ENCODE measurements at places on chromosomes 1 and 21.
A peak's percentile ranks its signal among the peaks of the same experiment; 100 is the strongest.

DNA sequence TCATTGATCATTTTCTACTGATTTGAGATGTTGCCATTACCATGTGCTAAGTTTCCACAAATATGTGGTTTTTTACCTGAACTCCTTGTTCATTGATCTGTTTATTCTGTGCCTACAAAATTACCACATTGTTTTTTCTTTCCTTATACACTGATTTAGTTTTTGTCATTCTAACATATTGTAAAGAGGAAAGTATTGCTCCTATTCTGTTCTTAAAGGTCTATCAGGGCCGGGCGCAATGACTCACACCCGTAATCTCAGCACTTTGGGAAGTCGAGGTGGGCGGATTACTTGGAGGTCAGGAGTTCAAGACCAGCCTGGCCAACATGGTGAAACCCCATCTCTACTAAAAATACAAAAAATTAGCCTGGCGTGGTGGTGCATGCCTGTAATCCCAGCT lies 75.1 kb downstream of the CAMTA1 start:
- no peak for DNase-seq

GRCh38 chr1:57957576-57957975 lies 533.7 kb upstream of the DAB1 start:
- DNase-seq: no peak

DNA sequence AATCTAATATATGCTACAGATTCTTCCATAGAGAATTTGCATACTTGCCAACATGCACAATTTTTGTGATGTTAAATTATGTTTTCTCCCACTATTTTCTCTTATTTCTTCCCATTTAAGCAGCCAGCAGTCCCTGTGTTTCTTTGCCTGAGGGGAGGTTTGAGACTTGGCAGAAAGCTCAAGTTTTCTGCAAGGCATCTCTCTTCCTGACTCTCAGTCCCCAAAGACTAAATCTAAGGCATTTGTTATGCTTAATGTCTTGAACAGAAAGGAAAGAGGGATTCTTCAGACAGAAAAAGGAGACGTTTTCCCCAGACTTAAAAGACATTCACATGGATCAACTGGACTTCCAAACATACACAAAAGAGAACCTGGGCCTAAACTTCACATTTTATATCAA lies 354.4 kb downstream of the RYR2 start:
- DNase-seq: no peak

- DNase-seq: no peak
These were observed 46.5 kb downstream of the NCF2 start for GRCh38 chr1:183543619-183544204.

GRCh38 chr1:108897865-108898720 lies 21.3 kb downstream of the GPSM2 start:
- peak; percentile 42 for DNase-seq

GRCh38 chr1:219621047-219621786 lies 8.3 kb upstream of the ZC3H11B start:
- DNase-seq: no peak

DNA sequence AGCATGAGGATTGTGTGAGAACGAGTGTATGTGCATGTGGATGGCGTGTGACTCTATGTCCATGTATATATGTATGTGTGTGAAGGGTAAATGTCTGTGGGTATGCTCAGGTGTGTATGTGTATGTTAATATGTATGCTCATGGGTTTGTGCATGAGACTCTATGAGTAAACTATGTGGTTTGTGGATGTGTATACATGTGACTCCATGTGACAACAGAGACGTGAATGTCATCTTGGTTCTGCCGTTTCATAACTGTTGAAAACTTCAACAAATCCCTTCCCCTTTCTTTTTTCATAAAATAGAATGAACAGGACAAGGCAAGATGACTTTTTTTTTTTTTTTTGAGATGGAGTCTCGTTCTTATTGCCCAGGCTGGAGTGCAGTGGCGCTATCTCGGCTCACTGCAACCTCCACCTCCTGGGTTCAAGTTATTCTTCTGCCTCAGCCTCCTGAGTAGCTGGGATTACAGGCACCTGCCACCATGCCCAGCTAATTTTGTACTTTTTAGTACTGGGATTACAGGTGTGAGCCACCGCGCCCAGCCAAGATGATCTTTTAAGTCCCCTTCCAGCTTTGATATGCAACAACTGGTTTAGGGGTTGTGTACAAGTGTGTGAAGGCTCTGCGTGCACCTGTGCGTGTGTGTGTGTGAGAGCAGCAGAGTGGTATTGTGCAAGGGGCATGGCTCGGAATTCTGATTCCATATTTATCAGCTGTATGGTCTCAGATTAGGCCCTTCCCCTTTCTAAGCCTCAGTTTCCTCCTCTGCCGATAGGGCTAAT lies 106.3 kb downstream of the EBNA1BP2 start:
- no peak for DNase-seq

DNA sequence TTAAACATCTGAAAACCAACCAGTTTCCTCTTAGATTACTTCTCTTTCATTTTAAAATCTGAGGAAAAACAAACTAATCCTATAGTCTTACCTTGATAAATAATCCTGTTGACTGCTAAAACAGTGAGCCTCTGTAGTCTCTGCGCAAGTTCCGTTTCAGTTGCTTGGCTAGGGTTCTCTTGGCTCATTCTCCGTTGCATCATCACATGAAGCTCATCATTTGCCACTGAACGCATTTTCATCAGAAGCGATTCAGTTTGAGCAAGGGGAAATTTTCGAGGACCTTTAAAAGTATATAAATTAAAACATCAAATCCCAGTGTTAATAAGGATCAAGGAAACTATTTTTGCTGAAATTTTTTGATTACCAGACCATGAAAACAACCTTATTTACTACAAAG lies 96.7 kb upstream of the GNG4 start:
- peak; percentile 21 for DNase-seq

DNA sequence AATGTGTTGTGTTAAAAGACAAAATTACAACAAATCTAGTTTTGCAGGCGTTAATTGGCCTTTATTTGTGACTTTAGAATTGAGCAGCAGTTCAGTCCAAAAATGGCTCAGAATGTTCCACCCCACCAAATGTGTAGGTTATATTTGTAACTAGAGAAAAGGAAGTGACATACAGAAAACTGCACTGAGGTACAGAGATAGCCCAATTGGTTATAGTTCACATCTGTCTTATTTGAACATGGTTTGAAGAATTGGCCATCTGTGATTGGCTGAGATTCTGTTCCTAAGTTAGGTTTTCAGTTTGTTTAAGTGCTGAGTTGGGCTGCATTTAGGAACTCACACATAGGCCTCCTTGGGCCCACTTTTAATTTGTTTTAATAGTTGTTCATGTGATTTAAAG lies 12.0 kb upstream of the FMO2 start:
- no peak for DNase-seq

DNA sequence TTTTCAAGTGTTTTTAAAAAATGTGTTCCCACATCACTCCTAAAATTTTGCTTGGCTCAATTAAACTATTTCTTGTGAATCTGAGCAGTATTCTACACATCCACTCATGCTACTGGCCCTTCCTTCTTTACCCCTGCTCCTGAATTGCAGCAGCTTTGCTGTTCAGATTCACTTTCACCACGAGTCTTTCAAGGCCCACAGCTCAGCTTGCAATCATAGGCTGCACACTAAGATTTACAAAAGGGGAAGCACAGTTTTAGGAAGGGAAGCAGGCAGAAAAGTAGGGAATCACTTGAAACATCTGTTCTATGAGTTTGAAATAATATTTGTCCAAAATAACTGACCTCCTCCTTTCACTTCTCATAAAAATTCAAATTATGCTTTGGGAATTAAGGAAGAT lies 70.9 kb upstream of the EDEM3 start:
- no peak for DNase-seq

DNA sequence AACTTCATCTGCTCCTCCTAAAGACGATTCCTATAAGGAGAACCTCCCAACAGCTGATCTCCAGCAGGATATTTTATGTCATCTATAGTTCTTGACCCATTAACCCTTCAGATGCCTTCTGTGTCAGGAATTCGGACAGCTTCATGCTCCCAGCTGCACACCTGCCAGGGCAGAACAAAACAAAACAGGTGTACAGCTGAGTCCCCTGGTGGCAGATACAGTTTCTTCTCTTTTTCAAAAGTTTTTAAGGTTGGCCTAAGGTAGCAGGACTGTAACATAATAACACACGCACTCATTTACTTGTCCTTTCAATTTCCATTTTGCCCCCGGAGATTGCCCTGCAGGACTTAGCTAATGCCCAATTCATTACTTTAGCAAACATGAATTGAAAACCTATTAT lies 218.3 kb downstream of the S1PR1 start:
- no peak for DNase-seq

DNA sequence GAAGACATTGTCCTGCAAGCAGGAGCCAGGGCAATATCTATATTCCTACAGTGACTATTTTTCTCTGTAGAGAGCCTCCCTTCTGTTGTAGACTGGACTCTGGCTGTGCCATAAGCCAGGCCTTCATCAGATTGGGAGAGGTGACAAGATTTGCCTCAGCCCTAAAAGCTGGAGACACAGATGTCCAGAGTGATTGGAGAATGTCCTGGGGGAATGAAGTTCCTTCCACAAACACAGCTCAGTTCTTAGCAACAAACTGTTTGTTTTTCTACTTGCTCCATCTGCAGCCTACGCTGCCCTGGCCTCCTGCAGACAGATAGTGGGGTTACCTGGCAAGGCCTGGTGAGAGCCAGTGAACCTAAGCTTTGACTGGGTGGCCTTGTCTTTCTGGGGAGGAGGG lies 29.9 kb upstream of the SNX27 start:
- no peak for DNase-seq

GRCh38 chr1:12006167-12006921 lies 13.0 kb upstream of the MIIP start:
- no peak for DNase-seq

- no peak for DNase-seq
These were observed 11.7 kb downstream of the CAPN9 start for GRCh38 chr1:230758709-230759368.

- no peak for DNase-seq
These were observed 6.1 kb upstream of the CROCC start for GRCh38 chr1:16915627-16915973.

DNA sequence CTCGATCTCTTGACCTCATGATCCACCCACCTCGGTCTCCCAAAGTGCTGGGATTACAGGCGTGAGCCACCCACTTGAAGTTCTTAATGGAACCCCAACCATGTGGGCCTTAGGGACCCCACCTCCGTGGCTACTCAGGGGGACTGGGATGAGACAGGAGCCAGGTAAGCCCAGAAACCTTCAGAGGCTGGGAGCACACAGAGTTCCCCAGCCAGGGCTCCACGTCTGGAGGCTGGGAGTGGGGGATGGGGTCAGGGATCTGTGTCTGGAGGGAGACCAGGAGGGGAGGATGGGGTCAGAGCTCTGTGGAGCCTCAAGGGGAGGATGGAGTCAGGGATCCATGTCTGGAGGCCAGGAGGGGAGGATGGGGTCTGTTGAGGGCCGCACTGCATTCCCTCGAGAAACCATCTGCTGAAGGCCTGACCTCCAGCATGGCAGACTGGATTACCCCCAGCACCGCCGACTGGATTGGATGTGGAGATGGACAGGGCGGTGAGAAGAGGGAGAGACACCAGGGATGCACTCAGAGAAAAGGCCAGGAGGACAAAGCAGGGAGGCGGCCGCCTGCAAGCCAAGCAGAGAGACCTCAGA lies 2.1 kb upstream of the FTCD start:
- no peak for DNase-seq

GRCh38 chr1:192652159-192652558 lies 16.2 kb downstream of the RGS13 start:
- DNase-seq: no peak

DNA sequence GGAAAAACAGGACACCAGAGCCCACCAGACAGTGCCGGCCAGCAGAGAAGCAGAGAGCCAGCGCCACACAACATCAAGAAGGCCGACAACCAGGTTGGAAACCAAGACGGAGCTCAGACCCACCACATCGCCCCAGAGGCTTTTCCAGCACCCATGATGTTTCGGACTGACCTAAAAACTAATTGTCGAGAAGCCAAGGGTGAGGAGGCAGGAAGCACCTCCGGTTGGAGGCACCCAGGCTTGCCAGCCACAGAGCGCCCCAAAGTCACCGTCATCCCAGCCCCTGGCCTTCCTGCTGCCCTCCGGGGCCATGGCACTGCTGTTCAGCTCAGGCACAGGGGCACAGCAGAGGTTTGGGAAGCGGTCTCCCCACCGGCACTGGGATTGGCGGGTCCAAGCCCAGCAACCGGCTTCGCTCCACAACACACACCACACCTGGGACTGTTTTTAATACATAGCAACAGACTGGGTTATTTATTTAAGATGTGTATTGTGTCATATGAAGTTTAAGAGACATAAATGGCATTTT lies 67.2 kb downstream of the SLC37A1 start:
- DNase-seq: peak; percentile 5

DNA sequence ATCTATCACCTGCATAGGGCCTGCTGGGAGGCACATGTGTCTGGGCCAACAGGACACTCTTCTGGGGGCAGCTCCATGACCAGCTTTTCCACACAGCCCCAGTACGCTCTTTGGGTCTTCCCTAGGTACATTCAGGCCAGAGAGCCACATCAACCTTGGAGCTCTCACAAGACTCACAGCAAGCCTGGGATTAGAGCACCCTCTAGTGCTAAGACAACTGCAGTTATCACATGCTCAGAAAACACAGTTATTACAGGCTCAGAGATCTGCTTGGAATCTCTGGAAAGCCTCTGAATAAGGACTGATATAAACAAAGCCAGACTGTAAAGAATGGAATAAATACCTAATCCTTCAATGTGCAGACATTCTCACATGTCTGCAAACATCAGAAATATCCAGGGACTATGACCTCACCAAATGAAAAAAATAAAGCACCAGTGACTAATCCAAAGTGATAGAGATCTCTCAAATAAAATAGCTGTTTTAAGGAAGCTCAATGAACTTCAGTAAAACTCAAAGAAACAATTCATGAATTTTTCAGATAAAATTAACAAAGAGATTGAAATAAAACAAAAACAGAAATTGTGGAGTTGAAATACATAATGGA lies 563.9 kb upstream of the NR5A2 start:
- no peak for DNase-seq

GRCh38 chr1:63326473-63327380 lies 4.4 kb downstream of the FOXD3 start:
- DNase-seq: no peak

DNA sequence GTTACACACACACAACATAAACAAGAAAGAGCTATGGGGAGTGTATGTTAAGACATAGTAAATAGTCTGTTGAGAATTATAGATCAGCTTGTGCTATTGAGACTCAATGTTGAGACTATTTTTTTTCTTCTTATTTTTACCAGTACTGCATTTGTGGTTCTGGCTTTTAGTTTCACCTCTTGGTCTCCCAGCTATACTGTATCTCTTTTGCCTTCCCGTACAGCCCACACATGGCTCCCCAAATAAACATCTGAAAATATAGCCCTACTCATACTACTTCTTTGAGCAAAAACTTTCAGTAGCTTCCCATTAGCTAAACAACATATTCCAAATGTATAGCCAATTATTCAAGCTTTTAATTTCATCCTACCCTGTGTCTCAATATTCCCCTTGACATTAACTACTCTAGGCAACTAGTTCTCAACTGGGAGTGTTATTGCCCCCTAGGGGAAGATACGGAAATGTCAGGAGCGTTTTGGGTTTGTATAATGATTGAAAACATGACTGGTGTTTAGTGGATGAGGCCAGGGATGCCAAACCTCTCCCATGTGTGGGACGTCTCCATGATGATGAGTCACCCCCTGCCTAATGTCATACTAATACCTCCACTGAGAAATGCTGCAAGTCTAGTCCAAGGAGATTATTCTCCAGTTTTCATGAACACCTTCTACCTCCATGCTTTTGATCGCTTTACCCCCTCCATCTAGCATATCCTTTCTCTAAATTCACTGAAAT lies 6.8 kb downstream of the RPE65 start:
- DNase-seq: no peak
